Activated CD4-positive, alpha-beta T cell treated with anti-CD3 and anti-CD28 coated beads, Interleukin-2, amount 10 ng/mL, durations not matched to agents 7 days and 5 days (primary cell): ENCODE measurements at places on chromosomes 4 and X. TPM values are rescaled to one million over a fixed set of nuclear protein-coding genes. Genes with fewer than 3 reads are reported as not detected.

CCNQ gene
- 23.8 TPM for total RNA-seq

DNA sequence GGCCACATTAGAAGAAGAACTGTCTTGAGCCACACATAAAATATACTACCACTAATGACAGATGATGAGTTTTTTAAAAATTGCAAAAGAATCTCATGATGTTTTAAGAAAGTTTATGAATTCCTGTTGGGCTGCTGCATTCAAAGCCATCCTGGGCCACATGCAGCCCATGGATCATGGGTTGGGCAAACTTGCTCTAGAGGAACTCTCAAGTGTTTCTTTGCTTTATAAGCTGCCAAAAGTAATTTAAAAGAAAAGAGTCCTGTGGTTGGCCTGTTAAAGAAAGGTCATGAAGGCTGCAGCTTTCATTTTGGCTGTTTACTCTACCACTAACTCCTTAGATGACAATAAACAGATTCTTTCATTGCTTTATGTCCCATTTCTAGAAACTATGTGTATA, 218.2 kb downstream of the SCFD2 start:
- H3K4me1 ChIP-seq = no peaks in the 10 kb centered on the region
- DNase-seq = no peak
- H3K27ac ChIP-seq = no peak overlapping the region
- H3K36me3 ChIP-seq = peaks cover 16% of the 10 kb centered on the region
- no peaks in the 10 kb centered on the region for H3K27me3 ChIP-seq

GRCh38 chr4:96407225-96407624, 567.3 kb downstream of the PDHA2 start:
- H3K4me3 ChIP-seq = no peak overlapping the region
- no peaks in the 10 kb centered on the region for H3K4me1 ChIP-seq
- no peak overlapping the region for H3K27ac ChIP-seq
- no peak for DNase-seq
- no peaks in the 10 kb centered on the region for H3K27me3 ChIP-seq

GRCh38 chrX:17735406-17735805, 1.9 kb upstream of the SCML1 start:
- H3K27ac ChIP-seq = no peak overlapping the region
- no peak for DNase-seq
- peaks cover 24% of the 10 kb centered on the region for H3K27me3 ChIP-seq
- no peak overlapping the region for H3K4me3 ChIP-seq
- no peaks in the 10 kb centered on the region for H3K36me3 ChIP-seq

GRCh38 chr4:12122316-12122715, 693.6 kb upstream of the HS3ST1 start:
- DNase-seq = no peak
- no peak overlapping the region for H3K27ac ChIP-seq
- no peaks in the 10 kb centered on the region for H3K36me3 ChIP-seq
- no peaks in the 10 kb centered on the region for H3K27me3 ChIP-seq
- H3K4me3 ChIP-seq = no peak overlapping the region
